ENCODE measurements at places on chromosomes 13 and 19.

- no peak for DNase-seq
These were observed 79.4 kb downstream of the MBNL2 start for GRCh38 chr13:97301382-97302095.

DNA sequence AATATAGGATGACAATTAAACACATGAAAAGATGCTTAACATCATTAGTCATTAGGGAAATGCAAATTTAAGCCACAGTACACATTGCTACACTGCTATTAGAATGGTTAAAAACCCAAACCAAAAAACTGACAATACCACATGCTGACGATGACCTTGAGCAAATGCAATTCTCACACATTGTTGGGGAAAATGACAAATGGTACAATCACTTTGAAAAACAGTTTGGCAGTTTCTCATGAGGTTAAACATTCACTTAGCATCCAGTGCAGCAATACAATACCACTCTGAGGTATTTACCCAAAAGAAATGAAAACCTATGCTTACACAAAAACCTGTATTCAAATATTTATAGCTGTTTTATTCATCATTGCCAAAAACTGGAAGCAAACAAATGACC is 11.3 kb downstream of the FLT3 start:
- DNase-seq, result no peak

- no peak for DNase-seq
These were observed 3.9 kb downstream of the SBNO2 start for GRCh38 chr19:1169921-1170885.

DNA sequence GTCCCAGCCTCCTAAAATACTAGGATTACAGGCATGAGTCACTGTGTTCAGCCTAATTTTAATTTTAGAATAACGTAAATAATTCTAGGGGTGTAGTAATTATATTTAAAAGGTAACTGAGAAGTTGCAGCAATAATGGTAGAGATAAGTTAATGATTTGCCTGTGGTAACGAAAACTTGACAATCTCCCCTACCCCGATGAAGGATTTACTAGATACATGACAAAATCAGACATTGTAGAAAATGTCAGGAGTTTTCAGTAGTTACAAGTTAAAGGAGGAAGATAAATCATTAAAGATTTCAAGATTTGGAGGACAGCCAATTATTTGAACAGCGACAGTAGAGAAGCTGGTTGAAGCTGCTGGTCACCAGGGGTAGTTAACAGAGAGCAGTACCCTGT is 652.2 kb upstream of the PCDH20 start:
- DNase-seq, result no peak

DNA sequence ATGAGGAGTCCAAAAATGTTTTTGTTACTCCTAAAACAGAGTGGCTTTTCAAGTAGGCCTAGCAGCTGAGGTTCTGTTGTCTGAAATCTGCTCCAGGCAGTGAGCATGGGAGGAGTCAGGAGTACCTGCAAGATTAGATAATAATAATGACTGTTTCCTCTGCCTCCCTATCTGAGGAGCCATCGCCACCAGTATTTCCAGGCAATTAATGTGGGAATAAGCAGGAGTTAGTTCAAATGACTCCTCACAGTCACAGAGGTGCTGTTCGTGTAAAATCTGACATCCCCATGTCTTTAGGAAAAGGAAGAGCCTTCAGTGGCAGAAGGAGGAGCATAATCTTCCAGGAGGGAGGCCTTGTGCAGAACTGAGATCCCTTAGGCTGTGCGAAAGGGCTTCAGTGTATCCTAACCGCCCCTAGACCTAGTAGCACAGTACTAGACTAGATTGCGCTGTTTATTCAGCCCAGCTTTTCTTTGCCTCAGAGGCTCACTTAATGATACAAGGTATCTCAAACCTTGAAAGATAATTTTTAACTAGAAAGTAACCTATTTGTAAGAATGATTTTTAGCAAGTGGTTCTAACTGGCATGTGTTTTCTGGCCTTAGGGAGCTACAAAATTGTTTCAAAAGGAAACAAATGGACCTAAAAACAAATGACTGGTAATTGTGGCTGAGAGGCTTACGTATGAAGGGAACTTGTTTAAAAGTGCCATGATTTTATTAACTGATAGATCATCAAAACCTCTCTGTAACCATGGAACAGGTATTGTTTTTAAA is 49.0 kb downstream of the FREM2 start:
- DNase-seq, result no peak

- DNase-seq, result no peak
These were observed 756.5 kb downstream of the SLITRK1 start for GRCh38 chr13:83125791-83126190.

DNA sequence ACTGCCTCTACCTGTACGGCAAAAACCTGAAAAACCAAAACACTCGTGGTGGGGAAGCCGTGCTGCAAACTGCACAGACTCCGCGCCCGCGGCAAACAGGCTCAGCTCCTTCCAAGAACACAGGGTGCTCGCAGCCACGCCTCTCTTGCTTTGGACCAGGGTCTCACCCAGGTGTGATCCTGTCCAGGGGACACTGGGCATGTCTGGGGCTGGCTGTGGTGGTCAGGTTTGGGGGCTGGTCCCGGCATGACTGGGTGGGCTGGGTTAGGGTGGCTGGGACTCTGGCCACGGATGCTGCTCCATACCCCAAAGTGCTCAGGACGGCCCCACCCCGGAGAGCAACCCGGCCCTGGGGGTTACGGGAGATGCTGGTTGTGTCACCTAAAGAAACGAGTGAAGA is 13.9 kb downstream of the GPX4 start:
- DNase-seq, result no peak

All from CD4-positive, alpha-beta T cell treated with Interleukin-12 subunit alpha and Interleukin-12 subunit beta, for 1 hour (primary cell).